GM12892 (cell line): ENCODE measurements at places on chromosomes 1 and 21.

DNA sequence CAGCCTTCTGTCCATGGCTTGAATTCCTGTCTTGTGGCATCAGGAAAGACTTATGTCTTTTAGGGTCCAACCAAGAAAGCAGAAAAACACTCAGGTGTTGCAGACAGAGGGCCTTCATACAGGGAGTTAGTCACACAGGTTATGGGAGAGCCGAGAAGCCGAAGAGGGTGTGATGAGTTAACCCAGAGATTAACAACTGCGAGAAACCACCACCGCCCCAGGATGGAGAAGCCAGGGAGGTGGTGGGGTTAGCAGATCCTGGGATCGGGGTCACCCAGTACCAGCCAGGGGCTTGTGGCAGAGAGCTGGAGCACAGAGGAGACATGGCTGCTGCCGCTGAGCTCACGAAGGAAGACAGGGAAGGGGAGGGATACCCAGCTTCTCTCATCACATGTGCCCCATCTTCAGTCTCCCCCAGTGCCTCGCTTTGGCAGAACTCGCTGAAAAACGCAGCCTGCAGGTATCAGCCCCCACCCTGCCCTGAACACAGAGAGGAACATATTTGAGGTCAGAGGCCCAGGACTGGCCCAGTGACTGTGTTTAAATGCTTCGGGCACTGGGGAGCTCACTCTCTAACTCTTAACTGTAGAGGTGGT lies 58.7 kb downstream of the RUNX3 start:
- DNase-seq = no peak

GRCh38 chr1:41419584-41420295 lies 58.5 kb downstream of the FOXO6 start:
- no peak for DNase-seq

DNA sequence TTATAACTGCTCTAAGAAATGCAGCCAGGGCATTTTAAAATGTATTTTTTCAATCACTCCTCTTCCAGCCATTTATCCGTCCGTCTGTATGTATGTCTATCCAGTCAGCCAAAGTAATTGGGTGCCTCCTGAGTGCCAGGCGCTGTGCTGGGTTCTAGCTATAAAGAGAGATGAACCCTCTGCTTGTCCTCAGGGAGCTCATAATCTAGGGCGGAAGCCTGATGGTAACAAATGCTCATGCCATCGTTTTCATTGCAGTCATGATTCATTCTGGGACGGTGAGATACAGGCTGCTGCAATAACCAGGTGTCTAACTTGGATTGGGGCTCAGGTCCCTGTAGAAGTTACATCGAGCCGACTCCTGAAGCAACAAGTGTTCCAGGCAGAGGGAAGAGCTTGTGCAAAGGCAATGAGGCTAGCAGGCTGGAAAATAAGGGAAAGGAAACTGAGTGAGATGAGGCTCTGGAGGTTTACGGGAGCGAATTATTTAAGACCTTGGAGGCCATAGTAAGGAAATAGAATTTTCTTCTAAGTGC lies 11.6 kb downstream of the IFI6 start:
- no peak for DNase-seq

- no peak for DNase-seq
Observed at GRCh38 chr1:223048026-223048425, 95.0 kb downstream of the TLR5 start.

DNA sequence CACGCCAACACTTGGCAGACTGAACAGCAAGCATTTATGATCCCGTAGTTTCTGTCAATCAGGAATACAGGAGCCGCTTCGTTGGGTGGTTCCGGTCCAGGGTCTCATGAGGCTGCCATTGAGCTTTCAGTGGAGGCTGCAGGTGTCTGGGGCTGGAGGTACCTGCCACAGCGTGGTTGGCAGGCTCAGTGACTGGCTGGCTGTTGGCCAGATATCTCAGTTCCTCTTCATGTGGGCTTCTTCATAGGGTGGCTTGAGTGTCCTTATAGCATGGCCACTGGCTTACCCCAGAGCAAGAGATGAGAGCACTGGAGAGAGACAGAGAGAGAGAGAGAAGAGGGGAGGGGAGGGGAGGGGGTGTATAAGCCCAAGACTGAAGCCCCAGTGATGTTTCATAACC lies 29.3 kb downstream of the PIK3CD start:
- no peak for DNase-seq

DNA sequence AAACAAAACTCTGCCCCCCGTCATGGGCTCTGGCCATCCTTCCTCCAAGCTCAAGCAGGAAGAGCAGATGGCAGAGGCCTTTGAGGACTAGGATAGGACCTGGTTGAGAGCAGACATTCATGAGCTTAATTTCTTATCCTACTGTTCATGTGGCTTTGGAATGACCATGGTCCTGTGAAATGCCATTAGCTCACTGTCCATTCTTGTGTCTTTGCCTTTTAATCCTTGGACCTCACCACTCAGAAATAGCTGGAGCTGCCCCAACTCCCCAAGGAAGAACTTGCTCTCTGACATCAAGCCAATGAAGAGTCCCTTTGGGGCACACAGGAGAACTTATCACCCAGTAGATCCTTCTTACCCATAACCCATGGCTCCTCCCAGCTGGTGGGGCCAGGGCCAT lies 11.6 kb upstream of the FAM20B start:
- DNase-seq = no peak

DNA sequence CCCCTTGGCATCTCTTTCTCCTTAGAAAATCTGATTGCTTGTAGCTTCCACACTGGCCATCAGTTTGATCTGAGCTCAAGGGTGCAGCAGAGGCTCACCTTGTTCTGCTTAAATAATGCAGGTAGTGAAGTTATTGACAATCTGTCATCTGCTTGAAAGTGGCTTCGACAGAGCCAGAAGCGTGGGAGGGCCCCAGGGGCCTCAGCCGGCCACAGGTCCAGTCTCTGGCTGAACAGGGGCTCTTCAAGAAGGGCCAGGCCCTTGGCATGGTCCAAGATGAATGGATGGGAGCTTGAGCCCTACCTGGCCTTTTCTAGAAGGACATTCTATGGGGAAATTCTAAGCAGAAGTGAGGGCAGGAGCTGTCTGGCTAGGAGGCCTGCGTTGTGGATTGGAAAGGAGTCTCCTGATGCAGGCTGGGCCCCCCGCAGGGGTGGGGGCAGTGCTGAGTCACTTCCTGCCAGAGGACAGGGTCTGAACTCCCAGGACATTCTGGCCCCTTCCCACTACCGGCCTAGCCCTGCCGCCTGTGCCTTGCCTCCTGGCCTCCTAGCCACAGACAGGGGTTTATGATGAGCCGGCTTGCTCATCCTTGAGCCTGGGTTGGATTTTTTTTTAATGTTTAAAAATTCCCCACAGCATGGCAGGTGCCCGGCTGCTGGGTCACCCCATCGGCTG lies 162.3 kb upstream of the VAMP3 start:
- DNase-seq = no peak

DNA sequence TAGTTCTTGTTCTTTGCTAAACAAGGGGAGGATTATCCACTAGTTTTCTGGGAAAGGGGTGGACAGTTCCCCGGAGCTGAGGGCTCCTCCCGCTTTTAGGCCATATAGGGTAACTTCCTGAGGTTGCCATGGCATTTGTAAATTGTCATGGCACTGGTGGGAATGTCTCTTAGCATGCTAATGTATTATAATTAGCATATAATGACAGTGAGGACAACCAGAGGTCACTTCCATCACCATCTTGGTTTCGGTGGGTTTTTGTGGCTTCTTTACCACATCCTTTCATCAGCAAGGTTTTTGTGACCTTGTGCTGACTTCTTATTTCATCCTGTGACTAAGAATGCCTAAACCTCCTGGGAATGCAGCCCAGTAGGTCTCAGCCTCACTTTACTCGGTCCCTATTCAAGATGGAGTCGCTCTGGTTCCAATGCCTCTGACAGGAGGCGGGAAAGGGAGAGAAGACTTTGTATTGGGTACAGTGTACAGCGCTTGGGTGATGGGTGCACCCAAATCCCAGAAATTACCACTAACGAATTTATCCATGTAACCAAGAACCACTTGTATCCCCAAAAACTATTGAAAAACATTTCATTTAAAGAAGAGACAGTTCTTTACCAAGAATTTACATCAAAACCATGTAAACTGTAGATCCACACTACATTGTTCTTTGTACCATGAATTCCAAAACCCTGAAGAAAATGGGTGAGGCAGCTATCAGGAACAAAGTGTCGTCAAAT lies 8.7 kb upstream of the SLC2A5 start:
- DNase-seq = no peak

DNA sequence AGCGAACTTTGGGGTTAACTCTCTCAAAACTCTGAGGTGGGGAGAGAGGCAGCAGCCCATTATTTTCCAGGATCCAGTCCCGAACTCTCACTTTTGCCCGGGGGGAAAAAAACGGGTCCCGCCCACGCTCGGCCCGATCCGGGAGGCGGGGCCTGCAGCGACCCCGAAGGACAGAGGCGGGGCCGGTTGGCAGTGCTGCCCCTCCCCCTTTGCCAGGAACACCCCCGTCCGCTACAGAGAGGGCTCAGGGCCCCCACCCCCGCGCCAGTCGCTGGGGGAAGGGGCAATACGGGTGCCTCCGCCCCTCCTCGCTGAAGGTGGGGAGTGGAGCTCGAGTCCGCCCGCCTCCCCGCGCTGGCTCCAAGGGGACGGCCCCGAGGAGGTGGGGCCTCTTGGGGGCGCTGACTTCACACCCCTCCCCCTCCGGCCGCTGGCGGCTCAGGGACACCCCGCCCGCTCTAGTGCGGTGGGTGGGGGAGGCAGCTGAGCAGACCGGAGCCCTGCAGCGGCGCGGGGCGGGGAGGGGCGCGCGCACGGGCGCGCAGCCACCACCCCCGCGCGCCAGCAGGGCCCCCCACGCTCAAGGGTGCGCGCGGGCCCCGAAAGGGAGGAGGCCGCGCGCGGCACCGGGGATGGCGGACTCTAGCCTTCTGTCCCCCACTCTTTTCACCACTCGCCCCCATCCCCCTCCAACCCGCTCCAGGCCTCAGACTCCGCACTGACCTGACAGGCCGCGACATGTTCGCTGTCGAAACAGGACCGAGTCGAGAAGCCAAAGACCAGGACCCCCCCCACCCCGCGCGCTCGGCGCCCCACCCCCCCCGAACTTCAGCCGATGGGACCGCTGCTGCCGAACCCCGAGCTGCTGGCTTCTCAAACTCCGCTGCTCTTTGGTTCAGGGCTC lies 496 bp downstream of the NUCKS1 start:
- peak; percentile 90 for DNase-seq

DNA sequence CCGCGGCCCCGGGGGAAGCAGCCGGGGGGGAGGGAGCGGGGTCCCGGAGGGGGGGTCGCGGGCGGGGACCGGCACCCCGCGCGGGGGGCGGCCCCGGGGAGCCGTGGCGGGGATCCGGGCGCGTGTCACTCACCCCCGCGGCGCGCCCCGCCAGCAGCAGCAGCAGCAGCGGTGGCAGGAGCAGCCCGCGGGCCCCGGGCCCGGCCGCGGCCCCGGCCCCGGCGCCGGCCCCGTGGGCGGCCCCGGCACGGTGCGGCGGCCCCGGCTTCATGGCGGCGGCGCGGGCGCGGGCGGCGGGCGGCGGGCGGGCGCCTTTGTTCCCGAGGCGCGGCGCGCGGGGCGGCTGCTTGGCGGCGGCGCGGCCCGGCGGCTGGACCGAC lies 252 bp downstream of the SDC3 start:
- DNase-seq = no peak

DNA sequence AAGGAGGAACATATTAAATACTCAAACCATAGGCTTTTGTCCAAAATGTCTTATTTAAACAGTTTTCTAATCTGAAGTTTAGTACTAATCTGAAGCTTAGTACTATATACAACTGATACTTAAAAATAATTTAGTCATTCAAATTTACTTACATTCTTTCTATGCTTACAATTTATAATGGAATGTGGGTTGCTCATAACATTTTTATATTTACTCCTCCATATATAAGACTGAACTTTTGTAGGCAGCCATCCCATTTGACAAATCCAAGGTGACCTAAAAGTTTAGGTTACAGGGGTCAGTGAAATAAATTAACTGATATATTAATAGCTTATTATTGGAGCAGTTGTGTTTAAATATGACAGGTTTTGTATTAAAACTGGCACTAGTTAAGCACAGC lies 570.6 kb downstream of the DPYD start:
- no peak for DNase-seq

DNA sequence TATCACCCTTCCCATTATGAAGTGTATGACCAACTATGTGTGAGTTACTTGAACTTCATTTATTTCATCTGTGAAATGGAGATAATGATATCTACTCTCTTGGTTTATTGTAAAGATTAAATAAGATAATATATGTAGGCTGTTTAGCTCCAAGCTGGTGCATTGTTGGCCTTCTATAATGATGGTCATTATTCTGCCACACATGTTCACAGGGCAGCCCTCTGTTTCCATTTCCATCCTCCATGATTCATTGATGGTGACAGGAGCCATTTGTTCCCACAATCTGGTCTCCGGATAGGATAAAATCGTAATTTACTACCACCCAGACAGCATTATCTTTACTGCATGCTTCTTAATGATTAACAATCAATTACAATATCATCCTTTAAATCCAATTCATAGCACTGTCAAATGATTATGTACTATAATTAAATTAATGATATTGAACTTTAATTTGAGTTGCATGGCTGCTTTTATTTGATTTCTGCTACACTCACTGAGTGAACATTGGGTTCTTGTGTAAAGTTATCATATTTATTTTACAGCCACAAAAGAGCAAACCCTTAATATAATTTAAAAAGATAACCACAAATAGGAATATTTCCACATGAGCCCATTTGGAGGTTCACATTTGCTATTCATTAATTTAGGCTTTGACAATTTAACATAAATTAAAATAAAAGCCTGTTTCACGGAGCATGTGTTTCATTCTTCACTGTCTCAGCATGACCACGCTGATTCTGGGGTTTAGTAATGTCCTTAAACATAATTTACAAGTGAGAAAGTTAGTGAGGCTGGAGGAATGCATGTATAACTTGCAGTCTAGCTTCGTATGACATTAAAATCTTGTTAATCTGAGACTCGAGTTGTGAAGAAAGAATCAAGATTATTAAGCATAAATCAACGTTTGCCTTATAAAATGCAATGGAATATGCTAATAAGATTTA lies 596.4 kb upstream of the ZRANB2 start:
- no peak for DNase-seq

- DNase-seq = no peak
Observed at GRCh38 chr1:158121604-158122254, 59.0 kb upstream of the CD1D start.

GRCh38 chr1:39759436-39759726 lies 11.8 kb downstream of the OXCT2 start:
- no peak for DNase-seq

DNA sequence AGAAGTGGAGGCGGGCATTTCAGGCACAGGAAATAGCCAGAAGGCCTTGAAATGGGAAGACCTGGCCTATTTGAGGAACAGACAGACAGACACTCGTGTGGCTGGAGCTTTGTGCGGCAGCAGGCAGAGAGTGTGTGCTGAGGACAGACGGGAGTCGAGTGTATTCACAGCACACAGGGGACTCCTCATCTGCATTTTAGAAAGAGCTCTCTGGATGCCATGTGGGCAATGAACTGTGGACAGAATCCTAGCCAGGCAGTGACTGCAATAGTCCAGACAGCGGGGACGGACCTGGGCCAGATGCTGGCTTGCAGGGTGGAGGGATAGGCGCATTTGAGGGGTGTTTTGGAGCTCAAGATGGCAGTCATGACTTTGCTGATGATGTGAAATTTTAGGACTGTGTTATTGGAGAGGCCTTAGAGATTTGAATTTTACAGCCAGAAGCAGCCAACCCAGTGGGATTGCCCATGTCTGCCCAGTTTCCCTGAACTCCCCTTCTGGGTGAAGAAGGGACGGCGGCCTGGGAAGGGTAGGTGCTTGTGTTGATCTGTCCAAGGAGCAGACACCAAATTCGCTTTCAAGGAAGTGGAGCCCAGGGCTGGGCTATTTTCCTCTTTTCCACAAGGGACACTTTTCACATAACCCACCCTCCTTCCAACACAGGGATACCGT lies 43.7 kb downstream of the CHAF1B start:
- no peak for DNase-seq
